ENCODE measurements at places on chromosomes 3 and 15.

DNA sequence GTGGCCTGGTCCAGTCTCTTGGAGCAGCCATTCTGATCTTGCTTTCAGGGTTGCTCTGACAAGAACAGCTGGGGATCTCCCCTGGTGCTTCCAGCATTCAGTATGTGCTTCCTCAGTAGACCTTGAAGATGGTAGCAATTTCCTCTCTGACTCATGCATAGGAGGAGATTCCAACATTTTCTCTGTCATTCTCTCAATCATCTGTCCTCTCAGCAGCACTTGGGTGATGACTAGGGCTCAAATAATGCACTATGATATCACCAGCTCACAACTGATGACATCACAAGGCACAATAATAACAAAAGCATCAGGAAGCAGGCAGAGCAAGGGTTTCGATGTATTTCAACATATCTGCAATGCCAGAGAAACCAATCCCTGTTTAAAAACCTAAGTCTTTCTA lies 52.7 kb downstream of the NFKBIZ start:
- DNase-seq: no peak

GRCh38 chr15:55222588-55222987 lies 25.8 kb upstream of the RSL24D1 start:
- DNase-seq: no peak

DNA sequence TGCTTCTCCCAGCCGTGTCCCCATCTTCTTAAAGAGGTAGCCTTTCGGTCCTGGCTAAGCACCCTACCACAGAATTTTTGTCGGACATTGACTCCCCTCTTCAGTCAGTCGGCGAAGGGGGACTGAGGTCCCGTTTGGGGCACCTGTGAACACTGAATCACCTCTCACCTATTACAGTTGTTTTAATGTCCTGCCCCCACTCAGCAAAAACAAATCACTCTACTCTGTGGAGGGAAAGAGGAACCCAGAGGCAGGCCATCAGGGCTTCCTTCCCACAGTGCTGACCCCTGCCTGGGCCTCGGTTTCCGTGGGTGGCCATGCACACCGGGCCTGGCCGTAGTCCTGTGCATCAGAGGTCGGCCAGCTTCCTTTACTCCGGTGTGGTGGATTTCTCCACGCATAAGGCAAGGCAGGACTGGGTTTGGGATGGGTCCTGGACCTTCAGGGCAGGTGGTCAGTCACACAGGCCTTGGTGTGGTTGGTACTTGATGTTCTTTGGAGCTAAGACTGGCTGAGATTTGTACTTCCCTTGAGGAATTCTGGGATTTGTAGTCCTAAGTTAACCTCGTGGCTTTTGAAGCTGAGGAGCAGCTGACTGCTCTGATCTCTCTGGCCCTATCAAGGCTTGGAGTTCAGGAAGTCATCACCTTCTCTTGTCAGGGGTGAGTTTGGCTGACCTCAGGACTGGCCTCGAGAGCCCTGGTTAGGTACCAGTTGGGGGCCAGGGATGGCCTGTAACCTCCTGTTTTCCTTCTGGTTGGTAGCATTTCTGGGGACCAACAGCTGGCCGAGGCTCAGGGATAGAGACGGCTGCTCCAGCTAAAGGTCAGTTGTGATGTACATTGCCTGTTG lies 627 bp upstream of the FAM131A start:
- DNase-seq: no peak

GRCh38 chr15:82298520-82298919 lies 35.9 kb downstream of the SAXO2 start:
- peak; percentile 54 for DNase-seq

GRCh38 chr3:168025076-168025475 lies 70.6 kb downstream of the GOLIM4 start:
- no peak for DNase-seq

DNA sequence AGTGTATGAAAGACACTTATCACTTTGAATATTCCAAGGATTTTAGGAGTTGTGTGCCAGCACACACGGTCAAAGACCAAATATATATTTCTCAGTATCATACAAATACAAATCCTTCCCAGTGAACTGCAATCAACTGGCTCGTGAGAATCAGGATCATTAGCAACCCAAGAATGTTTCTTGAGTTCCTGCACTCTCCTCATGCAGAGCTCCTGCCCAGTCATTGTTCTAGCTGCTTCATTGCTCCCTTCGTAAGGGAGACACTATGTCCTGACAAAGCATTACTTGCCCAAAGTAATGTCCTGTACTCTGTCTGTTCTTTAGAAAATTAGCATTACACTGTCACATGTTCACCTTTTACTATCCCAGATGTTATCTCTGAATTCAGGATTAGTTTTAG lies 92.0 kb upstream of the SLC4A7 start:
- no peak for DNase-seq

- peak; percentile 66 for DNase-seq
Observed at GRCh38 chr15:76190751-76191538, 120.3 kb downstream of the ETFA start.

GRCh38 chr15:101121511-101122090 lies 130.2 kb downstream of the CHSY1 start:
- DNase-seq: peak; percentile 8

GRCh38 chr3:188266562-188267274 lies 112.8 kb downstream of the LPP start:
- no peak for DNase-seq

DNA sequence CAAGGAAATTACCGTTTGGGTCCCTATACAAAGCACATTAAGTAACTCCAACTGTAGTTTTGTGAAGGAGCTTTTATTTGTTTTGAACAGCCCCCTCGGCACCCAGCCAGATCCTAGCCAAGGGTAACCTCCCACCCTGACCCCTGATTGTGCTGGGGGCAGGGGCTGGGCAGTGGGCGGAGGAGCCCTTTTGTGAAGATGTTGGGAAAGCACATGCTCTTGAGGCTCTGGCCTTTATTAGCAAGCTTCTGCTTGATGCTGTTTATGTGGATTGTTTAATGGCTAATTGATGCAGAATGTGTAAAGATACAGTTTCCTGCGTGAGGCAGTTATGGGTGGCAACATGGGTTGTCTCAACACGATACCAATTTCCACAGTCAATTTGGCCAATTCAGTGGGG lies 136.5 kb downstream of the MAP2K5 start:
- DNase-seq: no peak

DNA sequence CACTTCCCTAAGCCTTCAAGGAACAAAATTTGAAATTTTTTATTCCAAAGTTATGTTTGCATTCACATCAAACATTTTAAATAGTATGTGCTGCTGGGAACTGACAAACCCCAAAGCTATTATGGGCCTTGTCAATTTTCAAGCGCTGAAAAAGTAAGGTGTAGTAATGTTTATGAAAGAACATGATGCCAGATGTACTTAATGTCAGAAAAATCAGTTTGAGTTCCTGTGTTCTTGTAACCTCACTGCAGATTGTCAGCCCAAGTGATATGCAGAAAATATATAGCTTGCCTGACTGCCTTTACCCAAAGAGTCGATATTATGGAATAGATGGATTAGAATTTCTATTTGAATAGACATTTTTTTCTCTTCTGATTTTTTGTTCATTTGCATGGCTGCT lies 20.8 kb upstream of the DIPK2A start:
- DNase-seq: no peak

DNA sequence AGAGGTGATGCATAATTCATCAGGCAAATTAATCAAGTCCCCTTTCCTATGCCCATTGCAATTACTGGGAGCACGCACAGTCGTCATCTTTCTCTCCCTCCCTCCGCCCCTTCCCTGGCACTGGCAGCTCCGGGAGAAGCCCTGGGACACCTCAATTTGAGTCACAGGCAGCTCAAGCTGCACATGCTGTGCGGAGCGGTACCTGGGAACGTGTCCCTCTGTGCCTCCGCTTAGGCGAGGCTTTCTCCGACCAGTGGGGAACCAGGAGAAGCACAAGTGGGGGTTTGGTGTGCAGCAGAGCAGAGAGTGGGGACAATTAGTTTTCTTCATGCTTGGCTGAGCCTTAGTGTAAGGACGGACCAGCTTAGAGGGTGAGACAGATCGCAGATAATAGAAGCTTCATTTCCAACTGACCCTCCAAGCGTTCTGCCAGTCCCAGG lies 88.3 kb downstream of the SOX14 start:
- DNase-seq: no peak

GRCh38 chr3:15955968-15956367 lies 158.2 kb upstream of the ANKRD28 start:
- no peak for DNase-seq

- no peak for DNase-seq
Observed at GRCh38 chr3:195450731-195451229, 8.0 kb upstream of the ACAP2 start.

DNA sequence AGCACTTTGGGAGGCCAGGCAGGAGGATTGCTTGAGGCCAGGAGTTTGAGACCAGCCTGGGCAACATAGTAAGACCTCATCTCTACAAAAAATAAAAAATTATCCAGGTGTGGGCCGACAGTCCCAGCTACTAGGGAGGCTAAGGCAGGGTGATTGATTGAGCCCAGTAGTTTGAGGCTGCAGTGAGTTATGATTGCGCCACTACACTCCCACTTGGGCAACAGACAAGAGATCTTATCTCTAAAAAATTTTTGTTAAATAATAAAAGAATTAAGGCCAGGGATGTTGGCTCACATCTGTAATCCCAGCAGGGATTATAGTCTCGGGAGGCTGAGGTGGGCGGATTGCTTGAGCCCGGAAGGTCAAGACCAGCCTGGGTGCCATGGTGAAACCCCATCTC lies 25.8 kb upstream of the NFKBIZ start:
- DNase-seq: no peak

- no peak for DNase-seq
Observed at GRCh38 chr15:78321786-78322185, 18.4 kb upstream of the CRABP1 start.

GRCh38 chr3:122004107-122004506 lies 17.9 kb downstream of the ILDR1 start:
- DNase-seq: no peak

GRCh38 chr3:193348686-193349085 lies 29.9 kb downstream of the ATP13A5 start:
- DNase-seq: no peak

DNA sequence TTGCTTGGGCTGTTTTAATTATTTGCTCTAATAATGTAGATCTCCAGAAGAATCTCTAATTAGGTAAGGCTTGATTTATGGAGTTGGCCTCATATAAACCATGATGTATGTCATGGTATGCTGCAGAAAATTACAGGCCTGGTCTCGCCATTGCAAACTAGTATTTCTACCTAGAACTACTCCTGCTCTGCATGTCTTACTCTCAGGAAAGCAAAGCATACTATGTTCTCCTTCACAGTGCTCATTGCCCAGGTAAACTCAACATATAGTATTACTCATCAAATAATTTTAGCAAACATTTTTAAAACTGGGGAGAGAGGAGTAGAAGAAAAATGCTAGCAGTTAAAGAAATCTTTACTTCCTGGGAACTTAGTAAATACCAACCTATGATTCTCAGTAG lies 90.7 kb downstream of the FILIP1L start:
- no peak for DNase-seq

Measured in activated T-cell treated with anti-CD3 and anti-CD28 coated beads for 48 hours (primary cell).